ENCODE measurements at places on chromosomes 12 and 14. TPM values are rescaled to one million over a fixed set of nuclear protein-coding genes. Genes with fewer than 3 reads are reported as not detected.

GRCh38 chr12:119255314-119255713 lies 76.6 kb downstream of the HSPB8 start:
- no peak for DNase-seq

DNA sequence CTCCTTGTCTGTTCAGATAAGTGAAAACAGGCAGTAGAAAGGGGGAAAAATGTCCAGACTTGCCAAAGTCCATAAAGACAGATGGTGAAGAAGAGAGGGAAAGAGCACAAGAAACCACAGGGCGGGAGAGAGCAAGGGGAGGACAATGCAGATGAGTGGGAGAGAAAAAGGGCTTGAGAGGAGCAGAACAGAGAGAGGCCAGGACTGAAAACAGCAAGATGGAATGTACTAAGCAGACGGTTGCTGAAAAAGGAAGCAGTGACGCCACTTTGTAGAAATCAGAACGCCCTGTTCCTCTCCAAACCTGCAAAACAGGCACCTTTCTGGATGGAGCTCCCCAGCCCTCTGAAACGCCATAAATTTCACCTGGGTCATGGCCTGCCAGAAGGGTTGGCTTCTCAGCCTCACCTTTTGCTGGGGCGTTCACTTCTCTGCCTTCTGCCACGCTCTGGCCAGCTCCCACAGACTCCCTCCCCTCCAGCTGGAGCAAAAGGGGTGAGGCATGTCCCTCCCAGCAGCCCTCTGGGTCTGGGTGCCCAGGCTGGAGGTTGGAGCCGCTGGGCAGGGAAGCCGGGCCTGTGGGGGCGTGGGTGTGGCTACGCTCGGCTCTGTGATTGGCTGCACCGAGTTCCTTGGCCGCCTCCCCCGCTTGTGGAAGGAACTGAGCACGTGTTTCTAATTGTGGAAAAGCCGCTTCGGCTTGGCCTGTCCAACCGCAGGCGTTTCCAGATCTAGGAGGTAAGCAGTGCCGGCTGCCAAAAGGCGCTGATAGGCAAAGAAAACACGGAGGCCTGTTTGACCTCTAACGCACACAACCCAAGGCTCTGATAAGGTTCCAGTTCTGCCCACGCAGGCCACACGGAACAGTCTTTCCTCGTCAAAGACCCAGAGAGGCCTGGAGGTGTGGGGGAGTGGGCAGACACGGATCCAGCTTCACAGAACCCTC lies 29.3 kb downstream of the SLC7A8 start:
- no peak for DNase-seq

GRCh38 chr14:65853407-65853955 lies 441.0 kb downstream of the FUT8 start:
- DNase-seq, result no peak

- no peak for DNase-seq
Observed at GRCh38 chr12:113142886-113143332, 6.6 kb upstream of the CFAP73 start.

DNA sequence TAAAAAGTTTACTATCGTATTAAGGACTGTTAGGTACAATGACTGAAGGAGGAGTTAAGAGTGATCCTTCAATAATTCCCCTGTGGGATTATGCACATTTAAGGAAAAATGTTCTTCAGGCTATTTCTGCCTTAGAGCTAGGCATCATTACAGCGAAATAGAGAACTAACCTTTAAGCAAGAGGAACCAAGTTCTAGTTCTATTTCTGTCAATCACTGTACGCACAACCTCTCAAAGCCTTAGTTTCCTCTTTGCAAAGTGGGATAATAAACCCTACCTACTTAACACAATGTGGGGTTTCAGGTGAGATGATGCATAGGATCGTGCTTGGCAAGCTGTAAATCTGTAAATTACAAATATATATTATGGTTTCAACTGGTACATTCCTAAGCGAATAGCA lies 15.4 kb downstream of the NTF3 start:
- no peak for DNase-seq

- no peak for DNase-seq
Observed at GRCh38 chr12:53340398-53340797, 4.2 kb upstream of the SP7 start.

DNA sequence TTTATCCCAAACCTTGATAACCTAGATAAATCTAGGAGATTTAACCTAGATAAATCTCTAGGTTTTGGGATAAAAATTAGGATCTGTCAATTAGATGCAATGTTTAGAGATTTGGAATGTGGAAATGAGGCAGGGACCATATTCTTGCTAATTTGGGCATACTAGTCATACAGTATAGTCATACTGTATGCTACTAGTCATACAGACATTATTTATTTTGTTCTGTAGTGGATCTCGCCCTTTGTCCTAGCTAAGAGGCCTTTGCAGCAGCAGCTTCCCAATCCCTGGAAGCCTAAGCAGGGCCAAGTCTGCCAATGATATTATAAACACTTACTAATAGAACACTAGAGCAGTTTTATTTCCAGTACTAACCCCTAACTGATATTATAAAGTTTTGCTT lies 136.4 kb downstream of the CEP128 start:
- DNase-seq, result no peak

- DNase-seq, result no peak
Observed at GRCh38 chr12:91052026-91052425, 5.8 kb downstream of the KERA start.

GRCh38 chr14:33675415-33676130 lies 275.3 kb downstream of the EGLN3 start:
- DNase-seq, result no peak

DNA sequence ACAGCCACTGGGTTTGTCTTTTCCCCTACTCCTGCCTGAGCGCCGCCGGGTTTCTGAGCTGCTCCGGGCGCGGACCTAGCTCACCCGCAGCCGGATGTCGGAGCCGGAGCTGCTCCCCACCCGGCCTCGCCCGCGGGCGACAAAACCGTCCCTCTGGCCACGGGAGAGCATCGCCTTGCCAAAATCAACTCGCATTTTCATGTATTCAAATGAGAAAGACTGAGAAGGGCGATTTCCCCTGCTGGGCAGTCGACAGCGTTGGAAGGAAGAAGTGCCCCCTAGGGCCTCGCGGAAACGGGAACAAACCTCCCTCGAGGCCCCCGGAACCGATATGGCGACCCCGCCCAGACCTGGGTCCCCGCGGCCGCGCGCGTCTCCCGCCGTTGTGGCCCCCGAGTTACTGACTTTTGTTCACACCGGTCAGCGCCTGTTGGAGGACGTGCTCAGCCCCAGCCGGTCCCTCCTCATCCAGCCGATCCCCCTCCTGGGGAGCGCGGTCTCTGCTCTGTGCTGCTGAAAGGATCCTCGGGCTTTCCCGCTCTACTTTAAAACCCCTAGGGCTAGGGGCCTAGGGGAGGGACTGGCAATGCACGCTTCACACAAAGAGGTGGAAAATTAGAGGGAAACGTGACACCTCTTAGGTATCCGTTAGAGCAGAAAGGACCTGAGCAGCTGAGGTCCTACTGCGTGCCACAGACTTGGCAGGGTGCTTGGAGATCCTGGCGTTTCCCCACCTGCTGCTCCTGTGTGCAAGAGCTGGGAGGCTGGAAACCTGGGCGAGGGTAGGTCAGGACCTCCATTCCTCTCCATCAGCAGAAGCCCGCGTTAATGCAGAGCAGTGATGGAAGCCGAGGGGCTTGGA lies 4.3 kb downstream of the TTC6 start:
- no peak for DNase-seq

DNA sequence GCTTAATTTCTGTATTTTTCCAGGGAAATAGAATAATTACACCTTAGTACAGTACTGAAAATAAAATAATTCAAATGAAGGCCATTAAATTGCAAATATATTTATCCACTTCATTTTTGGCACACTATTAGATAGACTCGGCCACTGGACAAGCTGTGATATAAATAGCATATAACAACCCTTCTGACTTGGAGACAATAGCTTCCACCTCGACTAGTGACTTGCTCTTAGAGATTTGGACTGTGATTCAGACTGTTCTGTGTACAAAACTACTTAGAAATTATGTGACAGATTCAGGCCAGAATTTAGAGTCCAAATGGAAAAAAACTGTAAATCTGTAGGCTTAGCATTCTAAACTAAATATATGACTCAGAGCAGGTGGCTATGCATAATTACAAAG lies 949.9 kb downstream of the LRFN5 start:
- no peak for DNase-seq

DNA sequence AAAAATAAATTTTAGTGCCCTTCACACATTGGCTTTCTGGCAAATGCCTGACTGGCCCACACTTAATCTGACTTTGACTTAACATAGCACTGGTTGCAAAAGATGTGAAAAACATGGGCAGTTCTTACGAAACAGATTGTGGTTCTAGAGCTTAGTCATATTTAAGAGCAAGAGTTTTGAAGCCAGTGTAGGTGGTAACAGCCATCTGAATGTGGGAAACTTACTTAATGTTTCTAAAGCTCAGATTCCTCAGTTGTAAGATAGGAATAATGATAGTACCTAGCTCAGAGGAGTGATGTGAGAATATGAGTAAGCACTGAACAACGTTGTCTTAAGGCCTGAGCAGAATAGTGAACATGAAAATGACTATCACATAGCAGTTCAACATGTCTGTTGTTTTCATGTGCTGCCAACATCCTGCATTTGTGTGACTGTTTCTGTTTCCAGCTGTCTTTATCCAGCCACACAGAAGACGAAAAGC lies 262.7 kb downstream of the SYT1 start:
- DNase-seq, result no peak

- no peak for DNase-seq
Observed at GRCh38 chr12:5881666-5882065, 63.4 kb downstream of the ANO2 start.

GRCh38 chr14:60151715-60152114 lies 13.5 kb downstream of the DHRS7 start:
- peak; percentile 65 for DNase-seq

GRCh38 chr14:68563251-68564131 lies 229.4 kb downstream of the ZFP36L1 start:
- no peak for DNase-seq

DNA sequence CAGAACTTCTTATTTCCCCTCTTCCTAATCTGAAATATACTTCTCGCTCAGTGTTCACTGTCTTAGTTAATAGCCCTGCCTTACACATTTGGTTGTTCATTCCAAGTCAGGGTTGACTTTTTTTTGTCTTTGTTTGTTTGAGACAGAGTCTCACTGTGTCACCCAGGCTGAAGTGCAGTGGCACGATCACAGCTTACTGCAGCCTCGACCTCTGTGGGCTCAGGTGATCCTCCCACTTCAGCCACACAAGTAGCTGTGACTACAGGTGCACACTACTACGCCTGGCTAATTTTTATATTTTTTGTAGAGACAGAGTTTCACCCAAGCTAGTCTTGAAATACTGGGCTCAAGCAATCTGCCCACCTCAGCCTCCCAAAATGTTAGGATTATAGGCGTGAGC lies 42.3 kb upstream of the PRPF39 start:
- DNase-seq, result no peak

DNA sequence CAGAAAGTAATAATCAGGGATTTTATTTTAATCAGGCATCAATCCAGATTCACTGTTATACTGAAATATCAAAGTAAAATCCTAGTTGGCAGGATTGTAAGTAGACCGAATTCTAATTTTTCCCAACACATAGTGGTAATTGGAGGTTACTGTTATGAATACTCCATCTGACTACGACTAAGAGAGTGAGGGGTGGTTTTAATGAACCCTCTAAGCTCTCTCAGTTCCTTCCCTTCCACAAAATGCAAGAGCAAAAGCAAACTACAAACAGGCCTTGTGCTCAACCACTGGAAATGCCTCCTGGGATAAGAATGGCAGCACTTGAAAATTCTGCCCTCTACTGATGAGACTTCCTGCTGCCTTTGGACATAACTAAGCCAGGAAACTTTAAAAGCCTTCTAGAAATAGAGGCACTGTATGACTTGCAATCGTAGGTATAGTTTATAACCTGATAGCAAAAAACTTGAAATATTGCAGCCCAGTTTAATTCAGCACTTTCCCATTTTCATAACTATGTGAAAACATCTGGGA lies 184.8 kb downstream of the SLC16A7 start:
- DNase-seq, result no peak

DNA sequence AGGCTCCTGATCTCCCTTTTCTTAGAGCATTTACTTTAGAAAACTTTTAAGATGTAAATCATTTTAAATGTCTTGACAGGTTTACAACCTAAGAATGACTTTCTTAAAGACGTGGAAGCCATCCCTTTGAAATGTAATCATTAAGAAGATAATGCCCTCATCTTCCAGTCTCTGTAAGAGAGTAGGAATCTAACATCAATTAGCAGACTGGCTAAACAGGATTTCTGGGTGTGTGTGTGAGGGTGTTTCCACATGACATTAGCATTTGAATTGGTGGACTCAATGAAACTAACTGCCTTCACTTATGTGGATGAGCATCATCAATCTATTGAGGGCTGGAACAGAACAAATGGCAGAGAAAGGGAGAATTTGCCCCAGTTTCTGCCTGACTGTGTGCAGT lies 329.5 kb downstream of the RPL10L start:
- DNase-seq, result no peak

DNA sequence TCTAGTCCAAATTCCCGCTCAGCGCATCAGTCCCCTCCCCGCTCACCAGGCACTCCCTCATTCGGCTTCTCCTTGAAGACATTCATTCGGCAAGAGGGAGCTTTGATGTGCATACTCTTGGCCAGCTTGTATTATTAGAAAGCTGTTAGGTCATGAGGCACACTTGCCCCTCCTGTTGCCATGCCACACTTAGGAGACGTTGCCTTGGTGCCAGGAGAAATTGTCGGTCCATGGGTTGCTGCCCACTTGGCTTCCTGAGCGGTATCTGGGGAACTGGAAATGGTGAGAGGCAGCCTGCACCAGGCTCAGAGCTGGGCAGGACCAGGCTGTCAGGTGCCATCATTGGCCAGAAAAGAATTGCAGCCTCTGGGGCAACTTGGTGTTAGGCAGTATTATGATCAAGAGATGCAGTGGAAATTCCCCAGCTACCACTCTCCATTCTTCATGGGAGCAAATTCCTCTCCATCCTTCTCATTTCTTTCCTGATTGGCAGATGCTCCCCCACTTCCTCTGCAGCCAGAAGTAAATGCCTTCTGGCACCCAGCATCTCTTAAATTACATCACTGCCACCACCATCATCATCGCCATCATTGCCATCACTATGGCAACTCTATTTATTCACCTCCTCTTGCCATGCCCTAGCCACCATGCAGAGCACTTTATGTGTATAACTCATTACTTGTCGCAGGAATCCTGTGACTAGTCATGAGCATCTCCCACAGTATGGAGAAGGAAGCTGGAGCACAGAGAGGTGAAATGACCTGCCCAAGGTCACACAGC lies 12.4 kb downstream of the CABP1 start:
- DNase-seq, result no peak

The KRT72 gene
- 12.1 TPM for total RNA-seq

The TRIM9 gene
- total RNA-seq, result 0.88 TPM

The TAS2R9 gene
- total RNA-seq, result not detected

The NYNRIN gene
- 0.95 TPM for total RNA-seq

The RITA1 gene
- 16.0 TPM for total RNA-seq

The SERPINA12 gene
- total RNA-seq, result not detected

The RAD51AP1 gene
- total RNA-seq, result 1.7 TPM

The INSM2 gene
- not detected for total RNA-seq

The KLRC4 gene
- 7.1 TPM for total RNA-seq

The OLR1 gene
- total RNA-seq, result 0.60 TPM

The LRRC43 gene
- 0.44 TPM for total RNA-seq

The NTS gene
- total RNA-seq, result not detected

The TC2N gene
- total RNA-seq, result 251 TPM

The GPHN gene
- 21.1 TPM for total RNA-seq

The SLC25A47 gene
- not detected for total RNA-seq

All from T-cell (primary cell).